Activated T-cell treated with anti-CD3 and anti-CD28 coated beads, Interleukin-2, amount 50 U/mL, for 24 hours (primary cell): ENCODE measurements at places on chromosomes 4 and X.
A peak's percentile ranks its signal among the peaks of the same experiment; 100 is the strongest.

- peak; percentile 67 for DNase-seq
Measured at GRCh38 chr4:48129307-48130014, 4.6 kb downstream of the TXK start.

DNA sequence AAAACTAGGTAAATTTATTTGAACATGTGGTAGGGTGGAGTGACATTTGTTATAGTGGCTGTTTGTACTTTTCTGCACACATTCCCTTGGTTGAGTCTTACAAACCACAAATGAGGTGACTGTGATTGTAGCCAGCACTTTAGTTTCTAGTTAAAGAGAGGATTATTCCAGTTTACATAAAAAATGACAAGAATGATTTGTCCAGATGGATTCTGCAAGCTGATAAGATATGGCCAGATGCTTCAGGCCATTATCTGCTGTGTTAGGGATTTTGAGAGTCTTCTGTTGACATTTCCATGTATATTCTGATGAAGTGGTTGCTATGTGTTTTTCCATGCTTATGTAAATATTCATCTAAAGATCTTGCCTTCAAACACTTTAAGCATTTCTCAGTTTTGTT is 31.0 kb upstream of the PDE5A start:
- no peak for DNase-seq

- DNase-seq, result no peak
Measured at GRCh38 chrX:19017271-19017670, 33.4 kb upstream of the PHKA2 start.

- no peak for DNase-seq
Measured at GRCh38 chr4:53205970-53206369, 159.9 kb downstream of the SCFD2 start.

DNA sequence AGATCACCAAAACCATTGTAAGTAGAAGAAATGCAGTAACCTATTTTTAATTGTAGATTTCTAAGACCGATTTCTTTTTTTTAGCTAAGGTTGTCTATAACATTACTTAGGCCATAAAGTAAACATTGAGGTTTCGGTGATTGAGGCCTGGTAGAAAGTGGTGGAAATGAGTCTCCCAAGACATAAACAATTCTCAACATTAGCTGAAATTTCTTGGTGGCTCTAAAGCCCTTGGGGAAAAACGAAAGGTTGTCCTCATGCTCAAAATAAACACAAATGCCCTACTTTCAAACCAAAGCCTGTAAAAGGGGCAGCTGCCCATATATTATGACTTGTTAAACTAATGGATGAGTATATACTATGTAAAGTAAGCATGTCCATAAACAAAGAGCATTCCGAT is 98.8 kb downstream of the SCFD2 start:
- DNase-seq, result no peak

DNA sequence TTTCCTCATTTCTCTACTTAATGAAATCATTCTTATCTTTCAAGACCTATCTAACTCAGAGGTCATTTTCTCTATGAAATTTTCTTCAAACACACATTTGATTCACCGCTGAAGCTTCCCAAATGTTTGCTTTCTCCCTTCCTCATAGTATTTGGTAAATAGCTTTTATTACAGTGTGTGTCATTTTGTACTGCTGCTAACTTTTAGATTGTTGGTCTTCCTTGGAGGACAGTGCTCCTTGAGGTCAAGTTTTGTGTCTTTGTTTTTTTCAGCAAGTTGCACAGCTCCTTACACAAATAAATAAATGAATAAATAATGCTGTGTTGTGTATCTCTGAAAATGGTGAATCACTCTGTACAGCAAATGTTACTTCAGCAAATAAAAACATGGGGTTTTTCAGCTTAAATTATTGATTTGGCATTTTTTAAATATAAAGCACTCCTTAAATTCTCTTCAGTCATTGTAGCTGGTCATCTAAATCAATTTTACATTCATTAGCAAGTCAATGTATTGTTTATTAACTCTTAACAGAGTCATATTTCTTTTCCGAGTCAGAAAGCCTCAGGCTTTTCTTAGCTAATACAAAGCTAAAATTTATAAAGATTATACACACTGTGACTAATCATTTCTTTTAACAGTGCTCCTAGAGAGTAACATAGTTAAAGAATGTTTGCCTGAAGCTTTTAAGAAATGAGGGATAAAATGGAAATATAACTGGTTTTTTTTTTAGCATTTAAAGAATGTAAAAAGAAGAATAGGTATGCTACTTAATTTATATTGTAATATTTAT is 30.1 kb upstream of the MAD2L1 start:
- no peak for DNase-seq

- no peak for DNase-seq
Measured at GRCh38 chr4:163392328-163392727, 48.6 kb downstream of the NPY5R start.

- DNase-seq, result no peak
Measured at GRCh38 chr4:122731676-122732075, 828 bp upstream of the BBS12 start.

DNA sequence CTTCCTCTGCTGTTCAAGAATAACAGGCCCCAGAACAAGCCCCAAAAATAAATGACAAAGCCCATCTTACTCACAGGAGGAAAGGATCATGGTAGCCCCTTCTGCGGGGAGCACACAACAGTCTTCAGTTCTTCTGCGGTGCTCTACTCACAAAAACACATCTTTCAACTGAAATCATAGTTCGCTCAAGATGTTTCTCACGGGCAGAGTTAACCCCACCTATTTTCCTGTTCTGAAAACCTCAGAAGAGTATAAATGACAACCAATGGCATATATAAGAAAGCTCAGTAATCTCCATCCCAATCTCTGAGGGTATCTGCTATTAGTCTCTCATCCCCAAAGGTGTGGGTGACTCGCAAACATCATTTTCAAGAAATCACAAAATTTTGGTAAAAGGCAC is at the start of gene TXK:
TSS of gene TXK (minus strand) at position 170 of the 400 bp plus-strand sequence. CDS start at position 90, 80 bp downstream.
- no peak for DNase-seq

DNA sequence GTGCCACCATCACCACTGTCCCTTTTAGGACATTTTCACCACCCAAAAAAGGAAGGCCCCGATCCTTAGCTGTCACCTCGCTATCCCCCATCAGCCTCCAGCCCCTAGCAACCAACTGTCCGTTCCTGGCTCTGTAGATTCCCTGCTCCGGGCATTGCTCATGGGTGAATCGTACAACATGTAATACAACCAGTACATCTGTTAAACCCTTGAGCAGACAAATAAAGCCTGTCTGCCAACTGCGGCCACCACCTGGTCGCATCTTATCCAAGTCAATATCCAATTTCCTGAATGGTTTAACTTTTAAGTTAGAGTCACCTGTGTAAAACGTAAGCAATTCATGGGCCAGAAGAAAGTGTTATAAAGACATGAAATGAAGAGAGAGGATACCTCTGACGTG is 251.9 kb downstream of the AFAP1 start:
- no peak for DNase-seq

GRCh38 chrX:118675966-118676349 is 51.4 kb upstream of the IL13RA1 start:
- DNase-seq, result no peak

- no peak for DNase-seq
Measured at GRCh38 chrX:96361844-96362243, 322.8 kb upstream of the DIAPH2 start.

GRCh38 chr4:19880206-19880605 is 371.5 kb upstream of the SLIT2 start:
- no peak for DNase-seq

DNA sequence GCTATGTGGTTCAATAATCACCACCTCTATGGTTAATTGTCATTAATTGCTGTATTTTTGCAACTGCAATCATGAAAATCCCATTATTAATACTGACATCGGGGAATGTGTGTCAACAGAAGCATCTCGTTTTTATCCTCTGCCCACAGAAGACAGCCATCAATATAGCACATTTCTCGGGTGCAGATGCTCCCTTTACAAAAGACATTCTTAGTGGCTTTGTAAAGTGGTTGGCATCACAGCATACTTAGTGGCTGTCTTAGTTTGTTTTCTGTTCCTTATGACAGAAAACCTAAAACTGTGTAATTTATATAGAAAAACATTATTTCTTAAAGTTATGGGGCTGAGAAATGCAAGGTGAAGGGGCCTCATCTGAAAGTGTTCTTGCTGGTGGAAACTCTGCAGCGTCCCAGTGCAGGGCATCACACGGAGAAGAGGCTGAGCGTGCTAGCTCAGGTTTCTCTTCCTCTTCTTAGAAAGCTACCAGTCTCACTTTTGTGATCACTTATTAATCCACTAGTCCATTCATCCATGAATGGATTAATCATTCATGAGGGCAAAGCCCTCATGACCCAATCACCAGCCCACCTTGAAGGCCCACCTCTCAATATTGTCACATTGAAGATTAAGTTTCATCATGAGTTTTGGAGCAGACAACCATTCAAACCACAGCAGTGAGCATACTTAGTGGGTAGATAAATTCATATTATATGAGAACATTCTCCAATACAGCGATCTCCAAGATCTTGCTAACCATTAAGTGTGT is 1067.7 kb upstream of the PABPC4L start:
- no peak for DNase-seq

DNA sequence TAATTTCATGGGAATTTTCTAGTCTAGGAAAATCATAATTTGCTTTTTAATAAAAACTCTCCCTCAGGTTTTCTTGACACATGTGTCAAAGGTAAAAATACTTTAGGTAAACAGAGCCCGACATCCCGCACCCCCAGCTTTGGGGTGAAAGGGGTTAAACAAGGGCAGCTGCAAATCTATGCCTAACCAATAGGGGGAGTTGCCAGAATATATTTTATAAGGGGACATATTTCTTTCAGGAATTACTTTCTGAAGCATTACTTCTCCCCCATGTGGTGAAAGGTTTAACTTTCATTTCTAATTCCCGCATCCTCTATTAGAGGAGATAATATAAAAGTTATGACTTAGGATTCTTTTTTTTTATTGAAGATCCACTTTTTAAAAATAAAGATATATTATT is 53.9 kb upstream of the HEPH start:
- DNase-seq, result no peak

- no peak for DNase-seq
Measured at GRCh38 chr4:71184195-71184781, 154.5 kb upstream of the SLC4A4 start.
